ENCODE measurements at places on chromosomes 13 and 19.

DNA sequence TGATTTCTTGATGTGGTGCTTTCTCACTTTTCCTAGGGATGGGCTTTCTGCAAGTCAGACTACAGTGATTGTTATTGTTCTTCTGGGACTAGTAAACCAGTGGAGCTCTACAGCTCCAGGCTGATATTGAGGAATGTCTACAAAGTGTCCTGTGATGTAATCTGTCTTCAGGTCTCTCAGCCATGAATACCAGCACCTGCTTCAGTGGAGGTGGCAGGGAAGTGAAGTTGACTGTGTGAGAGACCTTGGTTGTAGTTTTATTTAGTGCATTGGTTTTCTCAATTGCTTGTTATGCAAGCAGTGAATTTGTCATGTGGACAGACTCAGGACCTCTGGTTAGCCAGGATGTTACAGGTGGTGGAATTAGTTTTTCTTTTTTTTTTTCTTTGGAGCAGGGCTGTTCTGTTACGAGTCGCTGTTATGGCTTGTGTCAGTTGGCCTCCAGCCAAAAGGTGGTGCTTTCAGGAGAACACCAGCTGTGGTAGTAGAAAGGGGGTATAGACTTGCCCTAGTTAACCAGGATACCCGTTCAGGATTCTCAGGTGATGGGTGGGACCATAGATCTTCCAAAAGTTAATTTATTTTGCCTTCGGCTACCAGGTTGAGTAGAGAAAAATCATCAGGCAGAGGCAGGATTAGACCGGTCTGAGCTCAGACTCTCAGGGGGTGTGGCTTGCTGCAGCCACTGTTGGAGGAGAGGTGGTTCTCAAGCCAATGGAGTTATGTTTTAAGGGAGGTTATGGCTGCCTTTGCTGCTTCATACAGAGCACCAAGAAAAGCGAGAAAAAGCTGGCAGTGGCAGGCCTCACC, 11.9 kb upstream of the ZNF675 start:
- DNase-seq: no peak

DNA sequence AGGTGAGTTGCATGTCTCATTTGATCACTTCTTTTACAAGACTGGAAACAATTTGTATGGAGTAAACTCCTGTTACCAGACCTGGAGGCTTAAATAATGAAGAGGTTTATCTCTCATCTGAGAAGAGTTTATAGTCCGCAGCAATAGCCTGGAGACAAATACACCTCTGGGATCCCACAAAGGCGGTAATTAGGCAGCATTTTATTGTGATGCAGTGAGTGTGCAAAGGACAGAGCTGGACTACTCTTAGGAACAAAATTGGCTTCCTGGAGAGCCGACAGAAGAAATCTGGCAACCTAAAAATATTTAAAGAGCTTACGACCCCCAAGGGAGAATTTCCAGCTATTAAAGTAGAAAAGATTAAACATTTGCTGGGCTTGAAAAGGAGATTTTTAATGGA, 11.8 kb upstream of the KATNAL1 start:
- no peak for DNase-seq

DNA sequence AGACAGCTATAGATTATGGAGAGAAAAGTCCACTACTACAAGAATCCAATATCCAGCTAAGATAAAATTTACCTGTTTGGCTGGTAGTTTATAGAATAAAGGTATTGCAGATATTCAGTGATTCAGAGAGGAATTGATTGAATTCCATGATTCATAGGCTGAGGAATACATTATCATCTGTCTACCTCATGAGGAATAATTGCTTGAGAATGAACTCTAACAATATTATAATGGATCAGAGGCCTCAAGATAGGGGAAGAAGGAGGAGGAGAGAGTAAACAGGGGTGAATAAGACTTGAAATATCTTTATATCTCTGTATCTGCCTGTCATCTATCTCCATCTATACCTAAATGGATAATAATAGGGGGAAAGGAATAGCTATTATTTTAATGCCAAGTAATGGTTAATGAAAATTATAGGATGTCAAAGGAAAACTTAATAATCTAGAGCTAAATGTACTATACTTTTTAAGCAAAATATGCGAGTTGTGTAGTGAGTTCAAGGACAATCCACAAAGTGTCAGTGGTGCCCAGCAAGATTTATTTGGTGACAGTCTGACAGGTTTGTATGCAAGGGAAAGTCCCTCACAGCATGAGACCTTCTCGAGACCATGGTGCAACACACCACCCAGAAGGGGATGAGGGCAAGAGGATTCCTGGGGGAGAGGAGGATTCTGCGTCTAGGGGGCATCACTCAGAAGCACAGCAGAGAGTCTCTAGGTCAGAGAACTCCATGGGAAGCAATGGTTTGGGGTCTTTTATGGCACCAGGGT, 224.5 kb downstream of the GPC5 start:
- DNase-seq: no peak

DNA sequence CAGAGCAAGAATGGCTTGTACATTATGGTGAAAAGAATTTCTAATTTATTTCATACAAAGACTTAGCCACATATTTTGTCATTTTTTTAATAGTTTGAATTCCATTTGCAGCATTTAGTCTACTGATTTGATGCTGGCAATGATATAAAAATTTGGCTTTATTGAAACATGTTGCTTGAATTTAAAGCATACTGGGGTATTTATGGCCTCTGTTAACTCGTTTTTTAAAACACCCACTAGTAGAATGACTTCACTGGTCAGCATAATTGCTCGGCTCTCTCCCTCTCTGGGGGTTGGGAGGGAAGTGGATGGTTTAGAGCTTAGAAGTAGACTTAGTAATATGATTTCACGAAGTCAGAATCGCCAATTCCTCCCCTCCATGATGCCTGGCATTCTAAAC, 354.9 kb upstream of the HTR2A start:
- no peak for DNase-seq

DNA sequence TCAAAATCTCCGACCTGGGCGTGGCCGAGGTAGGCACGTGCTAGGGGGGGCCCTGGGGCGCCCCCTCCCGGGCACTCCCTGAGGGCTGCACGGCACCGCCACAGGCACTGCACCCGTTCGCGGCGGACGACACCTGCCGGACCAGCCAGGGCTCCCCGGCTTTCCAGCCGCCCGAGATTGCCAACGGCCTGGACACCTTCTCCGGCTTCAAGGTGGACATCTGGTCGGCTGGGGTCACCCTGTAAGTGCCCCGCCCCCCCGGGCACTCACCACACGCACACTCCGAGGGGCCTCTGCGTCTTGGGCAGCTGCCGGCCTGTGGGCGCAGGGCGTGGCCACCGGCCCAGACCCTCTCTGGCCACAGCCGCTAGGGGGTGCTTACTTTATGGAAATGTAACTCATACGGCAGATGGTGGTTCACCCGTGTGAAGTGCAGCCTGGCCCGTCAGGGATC, 14.9 kb downstream of the STK11 start:
- DNase-seq: no peak

DNA sequence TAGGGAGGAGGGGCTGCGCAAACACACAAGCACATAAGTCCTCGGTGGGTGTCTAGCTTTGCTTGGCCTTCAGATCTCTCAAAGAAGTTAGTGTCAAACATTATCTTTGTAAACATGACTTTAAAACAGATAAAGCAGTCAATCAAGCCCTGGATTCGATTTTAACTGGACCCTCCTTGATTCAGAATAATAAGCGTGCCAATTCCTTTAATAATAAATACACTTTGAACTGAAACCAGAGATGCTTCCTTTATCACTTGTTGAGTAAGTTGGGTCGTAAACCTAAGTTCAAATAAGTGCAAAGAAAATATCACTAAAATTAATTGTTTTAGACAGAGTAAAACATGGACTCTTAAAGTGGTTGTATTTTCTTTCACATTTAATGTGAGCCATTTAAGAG, 30.9 kb downstream of the POU4F1 start:
- no peak for DNase-seq

- peak; percentile 80 for DNase-seq
These were observed 9.7 kb upstream of the LENG8 start for GRCh38 chr19:54439174-54439851.

GRCh38 chr13:112895521-112896465, 73.2 kb upstream of the MCF2L start:
- no peak for DNase-seq

DNA sequence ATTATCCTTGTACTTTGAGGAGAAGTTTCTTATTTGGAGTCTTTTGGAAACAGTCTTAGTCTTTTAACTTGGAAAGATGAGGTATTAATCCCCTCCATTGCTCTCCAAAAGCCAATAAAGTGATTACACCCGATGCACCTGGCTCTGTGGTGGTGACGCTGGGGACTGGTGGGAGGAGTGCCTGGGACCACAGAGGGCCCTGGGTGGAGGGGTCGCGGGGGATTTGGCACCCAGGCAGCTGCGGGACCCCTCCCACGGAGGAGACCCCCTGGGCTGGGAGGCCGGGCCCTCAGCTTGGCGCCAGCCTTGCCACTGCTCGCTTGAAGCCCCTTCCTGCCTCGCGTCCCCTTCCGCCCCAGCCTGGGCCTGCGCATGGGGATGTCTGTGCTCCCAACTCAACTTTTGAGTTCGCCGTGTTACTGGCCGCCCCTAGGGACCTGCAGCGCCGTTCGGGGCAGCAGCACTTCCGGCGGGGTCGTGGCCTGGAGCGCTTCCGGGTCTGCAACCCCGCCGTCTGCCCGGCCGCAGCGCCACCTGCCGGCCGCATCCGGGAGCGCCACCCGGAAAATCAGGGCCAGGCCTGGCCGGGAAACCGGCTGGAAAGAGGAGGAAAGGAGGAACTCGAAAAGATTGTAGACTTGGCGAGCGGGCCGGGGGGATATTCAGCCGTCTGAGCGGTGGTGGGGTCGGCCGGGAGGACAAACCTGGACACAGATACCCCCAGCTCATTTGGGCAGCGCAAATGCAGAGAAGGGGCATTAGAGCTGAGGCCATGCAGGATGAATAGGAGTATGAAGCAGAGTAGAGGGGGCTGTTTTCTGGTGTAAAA, 8.4 kb downstream of the PEAK3 start:
- peak; percentile 22 for DNase-seq

- DNase-seq: no peak
These were observed 17.3 kb upstream of the CLDN10 start for GRCh38 chr13:95535243-95535642.

DNA sequence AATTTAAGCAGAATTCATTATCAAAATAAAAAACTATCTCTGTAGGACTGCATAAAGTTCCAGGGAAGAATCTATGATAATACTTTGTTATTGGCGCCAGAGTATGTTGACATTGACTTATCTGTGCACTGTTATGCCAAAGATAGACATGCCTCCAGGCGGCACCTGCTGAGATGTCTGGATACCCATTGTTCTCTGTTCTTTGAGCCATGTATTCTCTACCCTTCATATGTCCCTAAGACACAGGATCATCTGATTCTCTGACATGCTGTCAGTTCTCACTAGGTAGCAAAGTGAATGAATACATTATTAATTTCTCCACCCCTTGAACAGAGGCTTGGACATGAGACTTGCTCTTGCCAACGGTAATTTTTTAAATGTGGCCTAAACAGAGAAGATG, 517.8 kb upstream of the SLITRK5 start:
- DNase-seq: no peak

DNA sequence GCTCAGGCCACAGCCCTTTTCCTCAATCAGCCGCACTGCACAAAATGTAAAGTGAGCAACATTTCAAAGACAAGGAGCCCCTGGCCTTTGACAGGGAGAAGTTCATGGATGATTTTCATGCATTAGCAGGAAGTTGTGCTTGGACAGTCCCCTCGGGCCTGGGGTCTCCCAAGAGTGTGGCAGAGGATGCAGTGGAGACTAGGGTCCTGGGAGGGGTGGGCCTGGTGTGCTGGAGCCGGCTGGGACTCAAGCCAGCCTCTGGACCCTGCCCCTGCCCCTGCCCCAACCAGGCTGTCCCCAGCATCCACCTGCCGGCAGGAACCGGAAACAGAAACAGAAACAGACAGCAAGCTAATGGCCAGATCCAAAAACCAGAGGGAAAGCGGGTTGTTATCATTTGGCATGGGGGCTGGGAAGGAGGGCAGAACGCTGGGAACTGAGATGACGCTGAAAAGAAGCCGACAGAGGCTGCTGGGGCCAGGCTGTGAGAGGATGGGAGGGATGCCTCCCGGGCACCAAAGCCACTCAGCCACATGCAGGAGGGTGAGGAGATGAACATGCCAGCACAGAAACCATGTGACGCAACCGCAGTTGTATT, 2.3 kb downstream of the GAS6 start:
- DNase-seq: no peak

- DNase-seq: no peak
These were observed 15.4 kb downstream of the CEBPG start for GRCh38 chr19:33388725-33389420.

DNA sequence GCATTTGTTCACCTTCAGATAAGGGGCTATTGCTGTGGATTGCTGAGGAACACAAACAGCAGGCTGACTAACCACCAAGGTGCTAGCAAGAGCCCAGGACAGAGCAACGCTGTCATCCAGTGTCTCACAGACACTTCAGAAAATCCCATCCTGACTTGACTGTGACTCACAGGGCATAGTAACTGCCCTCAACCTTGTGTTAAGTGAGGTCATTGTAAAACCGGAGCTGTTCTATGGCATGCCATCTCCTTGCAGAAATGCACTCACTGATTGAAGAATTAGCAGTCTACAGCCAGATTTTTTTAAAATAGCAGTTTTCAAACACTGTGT, 51.1 kb downstream of the TNFRSF19 start:
- no peak for DNase-seq

GRCh38 chr13:93260591-93260990, 34.0 kb downstream of the GPC6 start:
- DNase-seq: no peak

GRCh38 chr19:48900477-48901406, 630 bp downstream of the NUCB1 start:
- no peak for DNase-seq
